ENCODE measurements at places on chromosomes 3 and 15. TPM values are rescaled to one million over a fixed set of nuclear protein-coding genes. Genes with fewer than 3 reads are reported as not detected.
A peak's percentile ranks its signal among the peaks of the same experiment; 100 is the strongest.

C2CD4A gene
- under 0.01 TPM for total RNA-seq

ALS2CL gene
- total RNA-seq: 18.4 TPM

ERICH6 gene
- 0.84 TPM for total RNA-seq

C3orf22 gene
- total RNA-seq: not detected

DHX36 gene
- 73.5 TPM for total RNA-seq

PLA1A gene
- 2.5 TPM for total RNA-seq

- peak; percentile 3 for DNase-seq
These were observed 96.9 kb downstream of the VGLL4 start for GRCh38 chr3:11546657-11547302.

DNA sequence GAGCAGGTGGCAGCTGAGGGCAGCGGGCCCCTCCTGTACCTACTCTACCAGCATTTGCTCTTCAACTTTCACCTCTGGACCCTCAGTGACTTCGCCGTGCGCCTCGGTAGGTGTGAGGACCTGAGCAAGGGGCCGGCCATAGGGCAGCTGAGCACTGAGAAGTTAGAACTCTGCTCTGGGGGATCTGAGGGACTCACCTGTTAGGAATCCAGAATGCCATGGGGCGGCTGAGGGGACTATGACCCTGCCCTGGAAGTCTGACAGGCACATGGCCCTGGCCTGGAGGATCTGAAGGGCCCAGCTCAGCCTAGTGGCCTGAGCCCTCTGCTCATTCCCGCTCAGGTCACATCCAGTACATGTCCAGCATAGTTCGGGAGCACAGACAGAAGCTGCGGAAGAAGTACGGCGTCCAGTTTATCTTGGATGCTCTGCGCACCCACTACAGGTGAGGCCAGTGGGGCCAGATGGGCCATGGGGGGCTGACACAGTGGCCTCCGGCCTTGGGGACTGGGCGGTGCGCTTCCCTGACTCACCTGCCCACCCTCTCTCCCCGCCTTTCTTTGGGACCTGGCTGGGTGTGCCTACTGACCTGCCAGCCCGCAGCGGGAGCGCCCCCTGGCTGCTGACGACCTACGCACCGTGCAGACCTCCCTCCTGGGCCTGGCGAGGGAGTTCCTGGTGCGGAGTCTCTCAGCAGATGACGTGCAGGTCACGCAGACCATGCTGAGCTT lies 18.8 kb downstream of the NBEAL2 start:
- peak; percentile 52 for DNase-seq

DNA sequence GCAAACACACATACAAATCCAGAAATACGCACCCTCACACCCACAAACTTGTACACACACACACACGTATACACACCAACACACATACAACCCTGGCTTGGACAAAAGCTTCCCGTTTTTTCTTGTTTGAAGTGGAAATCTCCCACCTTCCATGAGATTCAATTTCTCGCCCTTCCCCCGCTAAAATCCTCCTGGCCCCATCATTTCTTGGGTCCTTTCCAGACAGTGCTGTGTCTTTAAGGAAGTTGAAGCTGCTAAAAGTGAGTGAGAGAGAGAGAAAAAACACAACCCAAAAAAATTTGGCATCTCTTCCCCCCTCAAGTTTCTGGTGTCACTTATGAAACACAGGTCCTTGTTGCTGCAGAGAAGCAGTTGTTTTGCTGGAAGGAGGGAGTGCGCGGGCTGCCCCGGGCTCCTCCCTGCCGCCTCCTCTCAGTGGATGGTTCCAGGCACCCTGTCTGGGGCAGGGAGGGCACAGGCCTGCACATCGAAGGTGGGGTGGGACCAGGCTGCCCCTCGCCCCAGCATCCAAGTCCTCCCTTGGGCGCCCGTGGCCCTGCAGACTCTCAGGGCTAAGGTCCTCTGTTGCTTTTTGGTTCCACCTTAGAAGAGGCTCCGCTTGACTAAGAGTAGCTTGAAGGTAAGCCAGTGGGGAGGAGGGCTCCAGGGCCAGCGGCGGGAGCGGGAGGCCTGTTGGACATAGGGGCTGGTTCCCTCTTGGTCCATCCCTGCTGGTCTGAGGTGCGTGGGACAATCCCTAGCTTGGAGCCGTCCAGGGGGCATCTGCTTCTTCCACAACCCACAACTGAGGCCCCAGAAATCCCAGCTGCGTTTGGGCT lies at the start of gene ISLR:
Gene ISLR, plus strand, starts transcription at position 331 of the 839 bp plus-strand sequence. CDS start 1,149 bp downstream, outside the sequence.
- DNase-seq: peak; percentile 75

DNA sequence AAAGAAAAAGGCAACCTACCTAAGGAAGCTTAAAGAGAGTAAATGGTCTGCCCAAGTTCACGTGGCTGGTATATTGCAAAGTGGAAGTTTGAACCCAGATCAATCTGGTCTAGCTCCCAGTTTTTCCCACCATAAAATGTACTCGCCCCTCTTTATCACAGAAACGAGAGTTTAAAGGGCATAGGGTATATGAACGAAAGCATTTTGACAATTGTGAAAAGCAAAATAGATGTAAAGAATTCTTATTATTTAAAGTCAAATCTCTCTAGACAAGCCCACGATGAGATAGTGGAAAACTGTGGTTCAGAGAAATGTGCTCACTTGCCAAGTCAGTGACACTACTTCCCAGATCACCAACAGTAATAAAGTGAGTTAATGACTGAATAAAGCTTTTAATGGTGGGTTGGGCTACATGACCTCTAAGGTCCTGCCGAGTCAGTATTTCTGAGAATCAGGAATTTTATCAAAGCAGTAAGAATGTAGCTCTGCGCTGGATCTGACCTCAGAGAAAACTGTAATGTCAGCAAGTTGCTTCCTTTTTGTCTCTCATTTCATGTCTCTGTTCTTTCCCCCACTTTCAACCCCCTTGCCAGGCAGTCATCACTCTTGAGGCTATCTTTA lies 23.3 kb upstream of the NEO1 start:
- DNase-seq: no peak

- DNase-seq: no peak
These were observed 5.8 kb downstream of the MAP2K5 start for GRCh38 chr15:67548236-67548852.

DNA sequence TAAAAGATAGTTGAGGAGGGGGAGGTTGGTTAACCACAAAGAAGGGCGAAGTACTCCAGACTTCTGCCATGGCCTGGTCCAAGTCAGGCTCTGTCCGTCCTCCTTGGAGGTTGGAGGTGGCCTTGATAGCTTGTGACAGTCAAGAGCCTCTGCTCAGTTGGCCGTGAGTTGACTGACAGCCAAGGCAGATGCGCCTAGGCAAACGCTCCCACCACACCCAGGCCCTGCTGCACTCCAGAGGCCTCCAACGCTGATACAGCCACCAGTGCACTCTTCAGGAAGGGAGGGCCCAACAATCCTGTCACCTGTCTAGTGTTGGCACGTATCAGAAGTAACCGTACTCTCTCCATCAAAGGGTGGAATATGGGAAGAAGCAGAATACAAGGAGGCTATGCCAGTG lies 9.3 kb downstream of the RBPMS2 start:
- no peak for DNase-seq

- DNase-seq: peak; percentile 41
These were observed 98.9 kb upstream of the TLE3 start for GRCh38 chr15:70196372-70197316.

GRCh38 chr3:40976241-40976640 lies 223.1 kb upstream of the CTNNB1 start:
- DNase-seq: no peak

GRCh38 chr3:128263946-128264345 lies 110.7 kb downstream of the EEFSEC start:
- DNase-seq: no peak

DNA sequence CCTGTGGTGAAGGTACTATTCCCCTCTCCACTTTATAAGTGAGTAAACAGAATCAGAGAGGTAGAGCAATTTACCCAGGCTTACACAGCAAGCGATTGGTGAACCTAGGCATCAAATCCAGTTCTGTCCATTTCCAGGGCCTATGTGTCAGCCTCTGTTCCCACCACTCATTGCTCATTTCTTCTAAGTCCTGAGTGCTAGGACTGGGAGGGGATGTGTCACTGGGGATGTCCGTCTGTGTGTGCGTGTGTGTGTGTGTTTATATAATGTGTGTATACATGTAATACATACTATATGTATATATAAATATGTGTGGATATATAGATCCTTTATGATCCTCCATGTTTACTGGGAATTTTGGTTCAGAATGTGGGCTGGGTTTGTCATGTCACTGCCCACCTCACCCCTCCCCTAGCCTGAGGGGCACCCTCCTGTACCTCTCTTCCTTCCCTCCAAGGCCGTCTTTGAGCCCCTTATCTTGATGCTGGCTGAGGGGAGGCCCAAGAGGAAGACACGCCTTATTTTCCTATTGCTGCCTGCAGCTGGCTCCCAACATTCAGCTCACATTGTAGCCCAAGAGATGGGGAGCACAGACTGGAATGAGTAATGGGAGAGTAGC lies 2.1 kb downstream of the TMEM43 start:
- DNase-seq: no peak

DNA sequence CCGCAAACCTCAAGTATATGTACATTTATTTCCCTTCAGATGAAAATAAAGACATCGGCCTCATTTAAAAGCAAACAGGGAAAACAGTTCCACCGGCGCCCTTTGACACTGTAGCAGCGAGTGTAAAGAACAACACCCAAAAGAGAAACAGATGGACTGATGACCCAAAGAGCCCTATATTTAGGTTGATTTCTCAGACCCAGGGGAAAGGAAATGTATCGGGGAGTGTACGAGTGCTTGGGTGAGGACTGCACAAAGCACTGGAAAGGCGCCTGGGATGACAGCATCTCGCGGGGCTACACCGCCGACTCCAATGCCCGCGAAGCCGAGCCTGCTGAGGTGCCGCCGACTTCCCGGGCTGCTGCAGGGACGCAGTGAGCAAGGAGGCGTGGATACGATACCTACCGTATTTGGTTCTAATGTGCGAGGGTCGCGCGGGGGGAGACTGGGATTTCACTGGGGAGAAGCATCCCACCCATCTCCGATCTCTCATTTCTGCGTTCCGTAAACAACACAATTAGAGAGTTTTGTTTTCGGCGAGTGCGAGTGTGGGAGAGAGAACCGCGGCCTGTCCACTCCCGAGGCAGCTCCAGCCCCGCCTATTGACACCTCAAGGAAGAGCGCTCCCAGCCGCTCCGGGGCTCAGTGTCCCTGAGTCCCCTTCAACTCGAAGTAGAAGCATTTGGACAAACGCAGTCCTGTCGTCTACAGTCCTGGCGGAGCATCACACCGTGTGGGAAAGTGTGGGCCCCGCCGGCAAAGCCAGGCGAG lies 2.0 kb downstream of the MECOM start:
- no peak for DNase-seq

GRCh38 chr3:67650084-67650483 lies 4.3 kb downstream of the SUCLG2 start:
- no peak for DNase-seq

GRCh38 chr3:168803536-168803935 lies 707.8 kb upstream of the GOLIM4 start:
- DNase-seq: no peak

GRCh38 chr15:65791335-65792137 lies 557 bp downstream of the DENND4A start:
- DNase-seq: peak; percentile 42

DNA sequence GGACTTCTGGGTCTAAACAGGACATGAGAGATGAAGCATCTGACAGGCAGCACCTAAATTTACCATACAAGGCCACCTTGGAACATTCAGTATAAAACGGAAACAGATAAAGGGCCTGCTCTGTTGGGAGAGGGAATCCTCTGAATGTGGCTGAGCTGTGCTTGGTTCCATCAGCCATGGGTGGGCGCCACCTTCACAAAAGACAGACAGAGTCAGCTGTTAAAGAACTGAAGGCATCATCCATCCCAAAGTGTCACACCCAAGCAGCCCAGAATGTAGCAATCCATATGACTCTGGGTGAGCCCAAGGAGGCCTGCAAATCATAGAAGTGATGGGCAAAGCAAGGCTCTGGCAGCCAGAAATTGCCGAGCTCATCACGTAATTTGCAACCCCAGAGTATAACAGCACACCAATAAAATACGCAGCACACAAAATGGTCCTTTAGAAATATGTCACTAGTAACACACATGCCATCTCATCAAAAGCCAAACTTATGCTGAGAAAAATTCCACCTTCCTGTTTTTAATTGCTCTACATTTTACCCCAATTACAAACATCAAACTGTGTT lies 24.8 kb upstream of the RBP1 start:
- no peak for DNase-seq

All from tibial nerve (tissue), 4 donors.